Pons (tissue), 1 donor: ENCODE measurements at places on chromosomes 5 and 9.

- no peak for DNase-seq
These were observed 253.9 kb downstream of the TAF11L14 start for GRCh38 chr5:17888155-17888554.

DNA sequence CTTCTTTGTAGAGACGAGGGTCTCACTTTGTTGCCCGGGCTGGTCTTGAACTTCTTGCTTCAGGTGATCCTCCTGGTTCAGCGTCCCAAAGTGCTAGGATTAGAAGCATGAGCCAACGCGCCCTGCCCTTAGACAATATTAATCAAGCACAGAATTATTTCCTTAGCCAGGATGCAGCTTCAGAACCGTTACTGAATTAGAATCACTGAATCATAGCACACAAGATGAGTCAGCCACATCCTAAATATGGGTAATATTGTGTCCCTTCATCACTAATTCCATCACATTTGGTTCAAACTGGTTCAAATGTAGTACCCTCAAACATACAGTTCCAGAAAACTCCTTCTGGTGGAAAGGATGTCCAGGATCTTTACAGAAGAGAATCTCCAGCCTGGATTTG, 82.7 kb downstream of the BNC2 start:
- DNase-seq: no peak

GRCh38 chr5:56825222-56825824, 10.0 kb downstream of the MAP3K1 start:
- DNase-seq: no peak

DNA sequence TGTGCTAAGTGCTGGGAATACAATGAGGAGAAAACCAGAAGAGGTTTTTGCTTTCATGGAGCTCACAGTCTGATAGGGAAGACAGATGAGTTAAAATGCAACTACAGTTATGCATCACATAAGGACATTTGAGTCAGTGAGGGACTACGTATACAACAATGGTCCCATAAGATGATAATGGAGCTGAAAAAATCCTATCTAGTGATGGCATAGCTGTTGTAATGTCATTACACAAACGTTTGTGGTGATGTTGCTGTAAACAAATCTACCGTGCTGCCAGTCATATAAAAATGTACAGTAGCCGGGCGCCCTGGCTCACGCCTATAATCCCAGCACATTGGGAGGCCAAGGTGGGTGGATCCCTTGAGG, 110.1 kb upstream of the RAD23B start:
- no peak for DNase-seq

DNA sequence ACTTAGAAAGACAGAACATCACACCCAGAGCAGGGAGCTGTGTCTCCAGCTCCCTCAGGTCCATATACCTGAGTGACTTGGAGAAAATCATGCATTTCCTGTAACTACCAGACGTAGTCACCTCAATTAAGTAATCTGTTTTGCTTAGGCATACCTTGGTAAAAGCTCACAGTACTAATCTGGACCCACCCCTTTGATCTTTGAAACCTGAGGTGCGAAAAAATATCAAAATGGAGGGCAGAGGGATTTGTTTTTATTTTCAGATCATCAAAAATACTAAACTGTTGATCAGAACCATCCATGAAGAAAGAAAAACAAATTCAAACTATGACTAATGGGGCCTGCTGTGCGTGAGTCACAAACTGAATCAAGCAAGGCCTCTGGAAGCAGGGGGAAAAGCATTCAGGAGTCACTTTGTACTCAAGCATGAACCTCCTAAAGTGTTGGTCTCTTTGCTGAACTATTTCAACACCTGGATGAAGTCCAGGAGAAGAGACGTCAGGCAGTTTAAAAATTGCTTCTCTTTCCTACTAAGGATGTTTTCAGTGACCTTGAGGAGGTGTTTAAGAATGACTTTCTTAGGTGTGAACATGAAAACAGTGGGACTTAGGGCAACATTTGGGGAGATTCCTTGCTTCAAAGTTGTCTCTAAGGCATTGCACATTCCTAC, 76.3 kb downstream of the MUSK start:
- DNase-seq: peak; percentile 28

DNA sequence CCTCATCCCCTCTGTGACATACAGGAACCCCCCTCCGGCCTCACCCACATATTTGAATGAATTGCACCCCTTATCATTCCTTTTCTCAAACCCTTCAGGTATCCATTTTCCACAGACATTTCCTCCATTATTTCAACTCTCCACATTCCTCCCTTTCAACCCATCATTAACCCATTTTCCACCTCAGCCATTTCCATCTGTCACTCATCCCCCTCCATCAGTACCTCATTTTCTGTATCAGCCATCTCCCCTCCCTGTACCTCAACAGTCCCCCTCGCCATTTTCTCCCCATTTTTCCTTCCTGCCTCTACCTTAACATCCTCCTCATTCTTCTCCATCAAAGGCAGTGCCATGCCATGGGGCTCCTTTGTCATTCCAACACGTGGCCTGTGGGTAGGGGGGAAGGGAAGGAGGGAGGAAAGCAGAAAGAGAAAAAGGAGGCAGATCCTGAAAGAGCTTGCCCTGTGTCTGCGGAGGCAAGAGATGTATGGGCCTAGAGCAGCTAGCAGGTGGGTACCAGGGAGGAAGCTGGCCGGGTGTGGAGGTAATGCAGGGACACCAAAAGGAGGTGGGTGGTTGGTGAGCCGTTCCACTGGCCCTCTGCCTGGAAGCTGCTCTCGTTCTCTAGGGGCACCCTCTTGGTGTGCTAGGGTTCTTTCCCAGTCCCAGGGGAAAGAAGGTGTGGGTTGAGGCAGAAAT, 1.5 kb downstream of the DNAJB5 start:
- DNase-seq: no peak

DNA sequence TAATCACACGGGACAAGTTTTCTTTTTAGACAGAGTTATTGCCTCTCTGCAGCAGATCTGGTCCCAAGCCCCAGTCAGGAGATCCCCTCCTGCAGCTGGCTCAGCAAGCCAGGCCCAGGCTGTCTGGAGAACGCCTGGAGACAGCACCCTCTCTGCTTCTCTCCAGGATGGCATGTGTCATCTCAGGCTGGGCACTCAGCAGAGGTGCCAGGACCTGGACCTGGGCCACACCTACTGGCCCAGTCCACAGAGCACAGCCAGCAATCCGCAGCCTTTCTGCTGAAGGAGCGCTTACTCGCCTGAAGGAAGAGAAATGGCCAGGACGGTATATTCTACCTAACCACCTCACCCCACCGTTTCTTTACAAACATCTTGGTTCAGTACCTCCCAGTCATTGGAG, 4.7 kb upstream of the TBC1D9B start:
- DNase-seq: no peak

DNA sequence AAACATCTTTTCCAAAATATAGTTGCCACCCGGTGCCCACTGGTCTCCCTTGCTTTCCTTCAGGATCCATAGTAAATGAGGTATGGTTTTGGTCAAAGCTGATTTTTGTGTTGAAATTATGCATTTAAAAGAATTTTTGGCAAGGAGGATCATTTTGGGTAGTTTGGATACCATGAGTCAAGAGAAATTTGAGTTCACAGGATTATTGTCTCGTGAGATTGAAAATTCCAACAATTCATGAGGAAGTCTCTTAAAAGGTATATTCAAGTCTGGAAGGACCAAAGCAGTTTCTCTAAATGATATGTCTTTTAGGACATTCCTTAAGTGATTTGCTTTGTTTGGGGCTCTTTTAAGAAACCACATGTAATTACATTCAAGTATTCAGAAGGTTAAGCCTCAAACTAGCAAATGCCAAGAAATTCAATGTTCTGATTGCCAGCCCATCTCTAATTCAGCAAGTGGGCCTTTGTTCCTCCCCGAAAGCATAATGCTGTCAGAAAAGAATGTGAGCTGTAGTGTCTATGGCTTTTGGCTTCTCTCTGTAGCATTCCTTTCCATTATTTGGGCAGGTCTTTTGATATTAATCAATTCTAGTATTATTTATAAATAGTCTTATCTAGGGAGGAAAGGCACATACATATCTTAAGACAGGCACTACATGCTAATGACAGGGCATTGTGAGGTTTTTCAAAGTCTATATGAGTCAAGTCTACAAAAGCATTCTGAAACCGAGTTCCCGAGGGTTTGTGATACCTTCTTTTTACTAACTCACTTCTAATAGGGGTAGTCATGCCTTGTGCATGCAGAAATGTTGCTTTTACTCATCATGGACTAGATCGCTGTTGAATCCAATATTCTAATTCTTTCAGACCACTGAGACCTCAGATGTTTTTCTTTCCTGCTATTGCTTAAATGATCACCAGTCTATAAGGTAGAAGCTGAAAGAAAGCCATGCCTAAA, 453.9 kb downstream of the ENC1 start:
- DNase-seq: no peak

DNA sequence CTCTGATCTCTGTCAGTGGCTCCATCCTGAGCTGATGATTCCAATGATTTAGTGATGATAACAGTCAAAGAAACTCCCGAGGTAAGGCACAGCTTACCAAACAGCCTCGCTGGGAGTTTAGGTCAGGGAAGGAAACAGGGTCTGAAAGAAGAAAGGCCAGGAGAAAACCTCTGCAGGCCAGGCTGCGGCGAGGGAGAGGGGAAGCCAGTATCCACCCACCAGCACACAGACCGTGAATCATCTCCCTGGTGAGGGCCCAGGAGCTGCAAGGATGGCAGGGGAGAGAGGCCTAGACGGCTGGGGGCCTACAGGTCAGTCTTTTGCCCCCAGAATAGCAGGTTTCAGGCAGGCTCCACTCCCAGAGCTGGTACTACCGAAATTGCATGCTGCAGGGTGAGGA, 590.5 kb downstream of the CCDC171 start:
- no peak for DNase-seq

DNA sequence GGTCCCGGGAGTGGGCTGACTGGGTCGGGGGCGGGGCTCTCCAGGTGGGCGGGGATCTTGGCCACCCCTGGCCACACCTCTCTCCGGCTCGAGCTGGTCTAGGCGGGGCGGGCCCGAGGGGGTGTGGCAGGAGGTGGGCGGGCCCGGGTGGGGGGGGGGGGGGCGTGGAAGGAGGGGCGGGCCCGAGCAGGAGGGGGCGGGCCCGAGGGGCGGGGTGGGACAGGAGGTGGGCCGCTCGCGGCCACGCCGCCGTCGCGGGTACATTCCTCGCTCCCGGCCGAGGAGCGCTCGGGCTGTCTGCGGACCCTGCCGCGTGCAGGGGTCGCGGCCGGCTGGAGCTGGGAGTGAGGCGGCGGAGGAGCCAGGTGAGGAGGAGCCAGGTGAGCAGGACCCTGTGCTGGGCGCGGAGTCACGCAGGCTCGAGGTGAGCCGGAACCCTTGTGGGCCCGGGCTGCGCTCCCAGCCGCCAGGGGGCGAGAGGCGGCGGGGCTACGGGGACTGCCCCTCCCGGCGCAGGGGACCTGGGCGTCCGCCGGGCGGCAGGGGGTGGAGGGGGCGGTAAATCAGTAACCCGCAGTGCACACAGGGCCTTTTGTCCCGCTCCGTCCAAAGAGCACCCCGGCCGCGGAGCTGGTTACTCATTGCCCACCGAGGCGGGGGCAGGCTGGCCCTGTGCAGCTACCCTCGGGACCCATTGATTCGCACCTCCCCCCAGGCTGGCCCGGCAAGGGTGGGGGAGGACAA, at the start of gene FGFR4:
TSS of gene FGFR4 (plus strand) at position 262 of the 744 bp plus-strand sequence. CDS start 2,688 bp downstream, outside the sequence.
- no peak for DNase-seq

DNA sequence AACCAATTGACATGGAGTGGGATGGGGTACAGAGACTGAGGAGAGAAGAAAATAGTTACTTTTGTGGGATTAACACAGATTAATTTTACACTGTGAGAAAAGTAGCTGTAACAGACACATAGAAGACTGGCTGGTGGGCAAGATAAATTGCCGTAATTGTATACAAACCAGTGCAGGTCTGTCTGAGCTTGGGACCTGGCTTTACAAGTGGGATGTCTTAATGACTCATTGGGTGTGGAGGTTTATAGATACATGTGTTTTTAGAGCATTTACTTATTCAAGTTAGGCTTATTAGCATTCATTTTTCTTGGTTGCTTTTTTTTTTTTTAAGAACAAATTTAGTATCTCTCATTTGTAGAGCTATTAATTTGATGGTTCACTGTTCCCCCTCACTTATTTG, 37.5 kb downstream of the SLC44A1 start:
- DNase-seq: no peak
